HT-29 (cell line): ENCODE measurements at places on chromosomes 11 and 22. TPM values are rescaled to one million over a fixed set of nuclear protein-coding genes. Genes with fewer than 3 reads are reported as not detected.

The KRTAP5-10 gene
- not detected in 2 replicates for total RNA-seq

The C22orf15 gene
- total RNA-seq: not detected in 2 replicates

The BDNF gene
- total RNA-seq: 0.37 and 0.53 TPM in 2 replicates

The RIMBP3B gene
- total RNA-seq: not detected in 2 replicates

The GGA1 gene
- total RNA-seq: 54.1 and 55.1 TPM in 2 replicates

The CBLIF gene
- total RNA-seq: not detected in 2 replicates

The SMARCB1 gene
- 67.6 and 107 TPM in 2 replicates for total RNA-seq

The DDTL gene
- total RNA-seq: 0.51 and 2.8 TPM in 2 replicates

The ISX gene
- not detected in 2 replicates for total RNA-seq

The ADAMTS15 gene
- not detected in 2 replicates for total RNA-seq

The ROBO4 gene
- 0.73 TPM in 1 of 2 replicates, not detected in the other for total RNA-seq

The CRYBA4 gene
- not detected in 2 replicates for total RNA-seq

The CRYBB2 gene
- not detected in 2 replicates for total RNA-seq

The GLB1L2 gene
- total RNA-seq: 77.4 and 79.0 TPM in 2 replicates

The GAB4 gene
- not detected in 2 replicates for total RNA-seq

The ACRV1 gene
- not detected in 2 replicates for total RNA-seq

The NAP1L4 gene
- 114 and 116 TPM in 2 replicates for total RNA-seq

The VPS51 gene
- total RNA-seq: 549 and 628 TPM in 2 replicates

The SF1 gene
- total RNA-seq: 193 and 251 TPM in 2 replicates

The TECTA gene
- not detected in 2 replicates for total RNA-seq

The KRTAP5-8 gene
- not detected in 2 replicates for total RNA-seq

The CNGA4 gene
- 0.63 TPM in 1 of 2 replicates, not detected in the other for total RNA-seq

The MIOX gene
- total RNA-seq: not detected in 2 replicates

The OR5P2 gene
- total RNA-seq: not detected in 2 replicates

The C22orf42 gene
- not detected in 2 replicates for total RNA-seq

The RAG2 gene
- not detected in 2 replicates for total RNA-seq

The CABP4 gene
- 11.8 and 16.2 TPM in 2 replicates for total RNA-seq

The GCAT gene
- total RNA-seq: 23.5 and 29.6 TPM in 2 replicates

The IFT27 gene
- total RNA-seq: 6.1 and 9.0 TPM in 2 replicates

The RIMBP3C gene
- 0.03 TPM in 1 of 2 replicates, not detected in the other for total RNA-seq

The CHST1 gene
- total RNA-seq: not detected in 2 replicates

The APOL3 gene
- 0.70 and 1.7 TPM in 2 replicates for total RNA-seq

The GAL gene
- total RNA-seq: not detected in 2 replicates

The FLRT1 gene
- total RNA-seq: 0.15 TPM in 1 of 2 replicates, not detected in the other

The PMM1 gene
- 19.6 and 22.5 TPM in 2 replicates for total RNA-seq

The CDHR5 gene
- total RNA-seq: 11.9 and 12.1 TPM in 2 replicates

The PGGHG gene
- total RNA-seq: 175 and 194 TPM in 2 replicates

The ZBTB44 gene
- total RNA-seq: 21.1 and 23.9 TPM in 2 replicates

The FHIP1B gene
- 98.4 and 136 TPM in 2 replicates for total RNA-seq

The VPREB1 gene
- not detected in 2 replicates for total RNA-seq

The NDUFV1 gene
- 384 and 431 TPM in 2 replicates for total RNA-seq

The PAAF1 gene
- total RNA-seq: 10.6 and 12.3 TPM in 2 replicates

The CFAP300 gene
- 3.8 and 7.4 TPM in 2 replicates for total RNA-seq

The OR51B4 gene
- not detected in 2 replicates for total RNA-seq
